ENCODE measurements at places on chromosomes 1 and 21. TPM values are rescaled to one million over a fixed set of nuclear protein-coding genes. Genes with fewer than 3 reads are reported as not detected.

Gene KCNJ15
- 0.13 TPM for total RNA-seq

Gene PDC
- total RNA-seq, result not detected

Gene TTLL10
- not detected for total RNA-seq

Gene RGSL1
- not detected for total RNA-seq

Gene UROD
- 76.8 TPM for total RNA-seq

Gene LCE1F
- not detected for total RNA-seq

Gene FLG2
- not detected for total RNA-seq

Gene KLHDC8A
- 0.31 TPM for total RNA-seq

Gene PEX10
- total RNA-seq, result 49.8 TPM

Gene SLC30A7
- 18.5 TPM for total RNA-seq

Gene NASP
- 193 TPM for total RNA-seq

DNA sequence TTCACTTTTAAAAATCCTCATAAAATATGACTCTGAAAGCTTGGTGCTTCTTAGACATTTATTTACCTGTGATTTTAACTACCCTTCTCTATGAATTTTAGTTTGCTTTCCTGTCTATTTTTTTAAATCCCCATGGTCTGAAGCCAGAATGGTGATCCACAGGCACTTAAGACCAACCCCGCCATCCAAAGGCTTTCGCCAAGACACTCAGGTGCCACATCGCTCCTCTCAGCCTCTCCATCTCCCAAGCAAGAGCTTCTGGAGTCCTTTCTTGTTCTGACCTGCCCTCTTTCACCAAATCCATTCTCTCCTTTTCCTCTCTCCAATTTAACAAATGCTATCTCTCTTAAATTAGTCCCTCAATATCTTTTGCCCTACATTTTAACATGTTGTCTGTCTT lies 464.6 kb downstream of the PCP4 start:
- no peak for DNase-seq

DNA sequence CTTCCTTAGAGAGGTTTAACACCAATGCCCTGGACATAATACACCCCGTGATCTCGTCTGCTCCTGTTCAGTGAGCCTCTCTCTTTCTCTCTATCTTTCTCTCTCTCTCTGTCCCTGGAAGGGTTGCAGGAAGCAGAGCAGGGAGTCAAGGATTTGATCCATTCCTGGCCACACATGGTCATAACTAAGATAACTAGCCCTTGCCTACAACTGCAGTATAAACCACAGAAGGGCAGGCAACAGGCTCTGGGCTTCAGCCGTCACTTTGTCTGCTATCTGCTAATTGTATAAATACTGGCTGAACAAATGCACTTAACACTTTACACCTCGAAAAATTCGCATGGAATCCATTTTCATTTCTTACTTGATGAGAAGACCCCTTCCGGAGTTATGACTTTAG lies 357.5 kb upstream of the RUNX1 start:
- DNase-seq, result no peak

DNA sequence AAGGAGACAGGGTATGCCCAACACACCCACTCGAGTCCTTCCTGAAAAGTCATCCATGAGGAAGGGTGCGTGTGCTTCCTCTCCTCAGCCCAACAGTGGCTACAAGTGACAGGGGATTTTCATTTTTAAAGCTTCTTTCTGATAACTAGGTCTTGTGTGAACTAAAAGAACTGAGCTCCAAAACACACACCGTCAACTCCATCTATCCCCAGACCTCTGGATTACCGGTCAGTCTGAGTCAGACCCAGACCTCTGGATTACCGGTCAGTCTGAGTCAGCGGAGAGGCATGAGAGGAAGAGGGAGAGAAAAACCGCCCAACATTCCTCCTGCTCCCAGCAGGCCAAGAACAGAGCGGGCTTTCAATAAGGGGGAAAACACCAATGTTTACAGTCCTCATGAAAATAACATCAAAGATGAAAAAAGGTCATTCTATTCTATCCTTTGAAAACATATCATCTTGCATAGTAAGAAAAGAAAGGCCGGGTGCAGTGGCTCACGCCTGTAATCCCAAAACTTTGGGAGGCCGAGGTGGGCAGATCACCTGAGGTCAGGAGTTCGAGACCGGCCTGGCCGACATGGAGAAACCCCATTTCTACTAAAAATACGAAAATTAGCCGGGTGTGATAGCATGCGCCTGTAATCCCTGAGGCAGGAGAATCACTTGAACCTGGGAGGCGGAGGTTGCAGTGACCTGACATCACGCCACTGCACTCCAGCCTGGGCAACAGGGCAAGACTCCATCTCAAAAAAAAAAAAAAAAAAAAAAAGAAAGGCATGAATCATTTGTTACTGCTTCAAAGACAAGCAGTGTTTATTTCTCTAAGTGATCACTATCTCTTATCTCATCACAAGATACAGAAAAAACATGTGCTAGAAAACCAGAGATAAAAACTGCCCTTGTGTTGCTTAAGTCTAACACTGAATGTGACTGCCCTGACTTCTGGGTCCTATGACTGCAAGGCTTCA lies 3.4 kb downstream of the PTTG1IP start:
- no peak for DNase-seq

GRCh38 chr1:10160907-10161490 lies 49.4 kb upstream of the KIF1B start:
- DNase-seq, result no peak

DNA sequence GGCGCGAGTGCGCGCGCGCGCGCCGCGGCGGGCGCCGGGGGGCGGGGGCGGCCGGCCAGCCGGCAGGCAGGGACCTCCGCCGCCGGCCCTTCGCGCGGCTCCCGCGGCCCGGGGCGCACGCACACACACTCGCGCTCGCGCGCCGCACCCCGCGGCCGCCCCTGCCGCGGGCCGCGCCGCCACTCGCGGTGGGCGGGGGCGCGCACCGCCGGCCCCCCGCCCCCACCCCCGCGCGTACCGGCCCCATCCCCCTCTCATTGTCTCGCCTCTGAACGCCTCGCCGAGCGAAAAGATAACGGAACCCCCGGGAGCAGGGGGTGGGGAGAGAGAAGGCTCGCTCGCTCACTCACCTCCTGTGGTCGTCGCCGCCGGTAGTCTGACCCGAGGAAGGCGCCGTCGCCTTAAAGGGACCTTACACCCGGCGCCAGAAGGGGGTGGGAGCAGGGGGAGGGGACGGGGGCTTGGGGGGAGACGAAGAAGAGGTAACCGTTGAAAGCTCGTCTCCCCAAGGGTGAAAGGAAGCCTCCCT lies 428 bp downstream of the POGZ start:
- no peak for DNase-seq

GRCh38 chr1:34476371-34476770 lies 278.5 kb upstream of the GJB5 start:
- no peak for DNase-seq

- no peak for DNase-seq
Measured at GRCh38 chr1:173900427-173900826, 16.7 kb downstream of the SERPINC1 start.

DNA sequence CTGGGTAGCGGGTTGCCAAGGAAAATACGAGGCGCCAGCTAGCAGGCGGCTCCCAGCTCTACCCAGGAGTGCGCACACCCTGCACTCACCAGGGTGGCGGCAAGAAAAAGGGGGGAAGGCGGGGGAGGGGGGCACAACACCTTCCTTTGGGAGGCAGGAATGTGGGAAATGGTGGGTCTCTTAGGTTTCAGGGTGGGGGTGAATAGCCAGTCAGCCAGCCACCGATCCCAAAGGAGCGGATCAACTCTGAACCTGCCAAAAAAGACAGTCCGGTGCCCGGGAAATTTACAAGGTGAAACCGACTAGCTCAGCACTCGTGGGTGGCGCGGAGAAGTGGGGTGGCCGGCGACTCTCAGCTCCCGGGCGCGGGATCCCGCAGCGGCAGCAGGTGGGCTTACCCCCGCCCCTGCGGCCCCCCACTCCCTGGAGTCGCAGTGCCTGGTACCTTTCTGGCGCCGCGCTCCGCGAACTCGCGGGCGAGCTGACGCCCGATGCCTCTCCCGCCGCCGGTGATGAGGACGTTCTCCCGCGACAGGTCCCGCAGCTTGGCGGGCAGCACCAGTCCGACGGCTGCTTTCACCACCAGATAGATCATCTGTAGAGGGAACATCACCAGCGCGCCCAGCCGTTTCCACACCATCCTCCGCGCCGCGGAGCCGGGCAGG lies 1.2 kb downstream of the DHRS3 start:
- DNase-seq, result no peak

GRCh38 chr1:1436630-1437032 lies 1.1 kb downstream of the VWA1 start:
- DNase-seq, result no peak

- DNase-seq, result no peak
Measured at GRCh38 chr1:209805341-209805781, 581 bp downstream of the IRF6 start.

- DNase-seq, result no peak
Measured at GRCh38 chr21:36422279-36423098, 37.3 kb downstream of the CHAF1B start.

DNA sequence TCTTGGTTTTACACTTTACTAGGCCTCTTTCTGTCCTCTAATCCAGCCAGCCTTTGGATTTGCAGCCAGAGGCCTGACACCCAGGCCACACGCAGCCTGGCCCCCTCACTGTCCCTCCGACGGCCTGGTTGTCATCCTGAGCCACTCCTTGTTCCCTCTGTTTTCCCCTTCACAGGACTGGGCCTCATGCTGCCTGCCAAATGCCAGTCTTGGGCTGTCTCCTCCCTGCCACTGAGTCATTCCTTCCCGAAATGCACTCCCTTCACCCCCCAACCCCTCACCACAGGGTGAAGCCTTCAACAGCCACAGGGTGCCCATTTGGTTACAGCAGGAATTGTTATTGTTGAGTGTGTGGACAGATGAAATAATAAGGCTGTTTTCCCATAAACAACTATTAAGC lies 21.3 kb downstream of the ACOT11 start:
- DNase-seq, result no peak

GRCh38 chr1:8075511-8076051 lies 49.5 kb upstream of the ERRFI1 start:
- DNase-seq, result no peak

- DNase-seq, result no peak
Measured at GRCh38 chr1:175520186-175520585, 223.2 kb downstream of the TNR start.

- no peak for DNase-seq
Measured at GRCh38 chr1:171142416-171143385, 42.4 kb upstream of the FMO2 start.

- no peak for DNase-seq
Measured at GRCh38 chr1:77509051-77509492, 173.4 kb downstream of the ZZZ3 start.

DNA sequence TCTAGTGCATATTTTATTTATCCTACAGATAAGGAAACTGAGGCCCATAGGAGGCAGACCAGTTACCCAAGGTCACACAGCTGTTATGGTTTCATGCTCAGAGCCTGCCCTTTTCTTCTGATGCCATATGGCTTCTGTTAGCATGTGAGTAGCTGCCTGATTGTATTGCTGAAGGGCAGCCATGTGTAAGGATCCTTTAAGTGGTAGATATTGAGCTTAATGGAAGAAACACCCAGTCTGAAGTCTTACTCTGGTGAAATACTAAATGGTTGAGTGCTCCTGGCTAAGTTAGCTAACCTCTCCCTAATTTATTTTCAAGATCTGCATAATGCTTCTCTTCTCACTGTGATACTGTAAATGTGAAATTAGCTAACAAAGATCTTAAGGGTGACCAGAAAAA lies 30.9 kb downstream of the ADAMTS5 start:
- no peak for DNase-seq

DNA sequence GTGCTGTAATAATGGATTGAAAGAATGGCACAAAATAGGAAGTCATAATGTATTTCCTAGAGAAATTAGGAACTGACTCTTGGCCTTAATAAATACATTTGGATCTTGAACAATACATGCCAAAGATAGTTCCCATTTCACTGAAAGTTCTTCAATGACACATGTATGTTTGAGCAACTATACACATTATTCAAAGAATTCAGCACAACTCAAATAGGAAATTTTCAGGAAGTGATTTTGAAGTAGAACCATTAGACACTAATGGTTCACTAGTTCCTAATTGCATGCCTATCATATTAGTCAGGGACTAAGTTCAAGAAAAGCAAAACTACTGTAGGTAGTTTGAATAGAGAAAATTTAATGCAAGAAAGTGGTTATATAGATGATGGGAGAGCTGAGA lies 404.7 kb downstream of the LMO4 start:
- DNase-seq, result no peak

GRCh38 chr21:44024887-44025353 lies 12.8 kb downstream of the TRAPPC10 start:
- DNase-seq, result no peak

- no peak for DNase-seq
Measured at GRCh38 chr1:49416758-49417157, 607.0 kb downstream of the AGBL4 start.

- no peak for DNase-seq
Measured at GRCh38 chr1:113074237-113074636, 1.2 kb downstream of the LRIG2 start.

DNA sequence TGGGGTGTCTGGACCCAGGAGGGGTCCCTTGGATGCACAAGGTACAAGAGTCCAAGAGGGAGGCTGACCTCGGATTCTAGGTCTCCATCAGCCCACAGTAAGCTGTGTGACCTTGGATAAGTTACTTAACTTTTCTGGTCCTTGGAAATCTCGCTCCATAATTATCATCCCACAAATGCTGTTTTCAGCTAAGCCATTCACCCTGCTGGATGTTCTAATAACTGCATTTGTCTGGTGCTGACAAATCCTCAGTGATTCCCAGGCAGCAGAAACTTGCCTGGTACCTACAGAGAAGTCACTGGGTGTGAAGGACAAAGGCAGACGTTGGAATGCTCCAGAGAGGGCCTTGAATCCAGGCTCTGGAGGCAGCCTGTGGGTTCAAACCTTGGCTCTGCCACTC lies 89.7 kb downstream of the IGSF21 start:
- no peak for DNase-seq

DNA sequence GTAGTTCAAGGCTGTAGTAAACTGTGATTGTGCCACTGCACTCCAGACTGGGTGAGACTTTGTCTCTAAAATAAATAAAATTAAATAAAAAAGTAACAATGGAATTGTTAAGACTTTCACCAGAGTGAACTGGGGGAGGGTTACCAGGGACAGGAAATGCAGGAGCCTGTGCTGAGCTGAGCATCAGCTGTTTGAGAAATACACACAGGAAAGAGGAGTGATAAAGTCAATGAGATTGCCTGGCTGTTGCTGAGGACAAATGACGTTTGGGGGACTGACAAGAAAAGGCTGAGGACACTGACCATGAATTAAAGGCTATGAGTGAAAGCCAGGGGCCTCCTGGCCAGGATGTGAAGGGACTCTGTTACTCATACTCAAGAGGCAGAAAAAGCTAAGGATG lies 226.3 kb downstream of the SETD4 start:
- DNase-seq, result no peak

Data from Panc1 (cell line).